ENCODE measurements at places on chromosomes 5 and 9.

GRCh38 chr5:102932781-102933180 is 177.7 kb downstream of the PAM start:
- DNase-seq = no peak

- DNase-seq = no peak
These were observed 6.1 kb upstream of the STOML2 start for GRCh38 chr9:35108946-35109575.

DNA sequence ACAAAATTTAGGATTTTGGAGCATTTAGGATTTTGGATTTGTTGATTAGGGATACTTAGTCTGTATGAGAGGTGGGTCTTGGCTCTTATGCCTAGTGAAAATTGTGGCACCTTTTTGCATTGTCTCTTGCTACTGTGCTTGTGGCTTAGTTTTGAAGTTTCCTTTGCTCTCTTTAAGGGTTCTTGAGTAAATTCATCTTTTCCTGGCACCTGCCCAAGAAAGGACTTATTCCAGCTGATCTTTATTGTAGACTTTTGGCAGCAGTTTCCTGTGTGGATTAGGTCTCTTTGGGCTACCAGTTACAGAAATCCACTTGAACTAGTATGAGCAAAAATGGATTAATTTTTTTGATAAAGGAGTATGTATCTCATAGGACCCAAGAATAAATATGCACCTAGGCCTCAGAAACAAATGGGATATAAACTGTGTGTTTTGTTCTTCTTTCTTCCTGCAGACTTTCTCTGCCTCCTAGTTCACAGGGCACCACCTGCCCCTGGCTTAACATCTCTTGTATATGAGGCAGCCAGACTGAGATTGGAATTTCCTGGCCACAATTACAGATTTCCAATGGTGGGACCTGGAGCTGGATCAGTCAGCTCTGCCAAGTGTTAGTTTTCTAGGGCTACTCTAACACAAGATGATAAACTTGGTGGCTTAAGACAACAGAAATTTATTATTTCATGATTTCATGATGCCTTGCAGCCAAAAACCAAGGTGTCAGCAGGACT is 44.6 kb downstream of the FOCAD start:
- DNase-seq = no peak

DNA sequence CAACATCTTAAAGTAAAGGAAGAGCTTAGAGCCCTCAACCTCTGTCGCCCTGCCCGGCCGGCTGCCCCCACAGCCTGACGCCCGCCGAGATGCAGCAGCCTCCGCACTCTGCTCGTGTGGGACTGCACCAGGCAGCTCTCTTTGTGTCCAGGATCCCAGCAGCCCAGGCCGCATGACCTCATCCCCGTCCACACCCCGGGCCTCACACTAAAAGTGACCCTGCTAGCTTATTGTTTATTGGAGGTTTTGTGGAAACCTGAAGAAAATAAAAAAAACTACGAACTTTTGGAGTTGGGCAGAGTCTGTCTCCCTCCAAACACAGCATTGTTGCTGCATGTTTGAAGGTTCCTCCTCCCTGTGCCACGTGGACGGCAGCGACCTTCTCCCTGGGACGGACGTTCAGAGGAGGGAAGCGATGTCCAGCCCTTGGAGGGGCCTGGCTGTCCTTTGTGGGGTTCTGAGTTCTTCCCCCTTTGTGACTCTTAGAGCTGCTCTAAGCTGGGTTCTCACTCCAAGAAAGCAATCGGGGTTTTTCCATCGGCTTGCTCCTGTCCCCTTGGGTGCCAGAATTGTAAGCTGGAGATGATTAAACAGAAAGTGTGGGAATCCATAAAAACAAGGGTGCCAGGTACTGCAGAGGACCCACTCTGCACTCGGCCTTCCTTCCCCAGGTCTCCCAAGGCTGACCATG is 103.5 kb upstream of the COL5A1 start:
- no peak for DNase-seq

GRCh38 chr5:56829137-56829908 is 14.0 kb downstream of the MAP3K1 start:
- no peak for DNase-seq

DNA sequence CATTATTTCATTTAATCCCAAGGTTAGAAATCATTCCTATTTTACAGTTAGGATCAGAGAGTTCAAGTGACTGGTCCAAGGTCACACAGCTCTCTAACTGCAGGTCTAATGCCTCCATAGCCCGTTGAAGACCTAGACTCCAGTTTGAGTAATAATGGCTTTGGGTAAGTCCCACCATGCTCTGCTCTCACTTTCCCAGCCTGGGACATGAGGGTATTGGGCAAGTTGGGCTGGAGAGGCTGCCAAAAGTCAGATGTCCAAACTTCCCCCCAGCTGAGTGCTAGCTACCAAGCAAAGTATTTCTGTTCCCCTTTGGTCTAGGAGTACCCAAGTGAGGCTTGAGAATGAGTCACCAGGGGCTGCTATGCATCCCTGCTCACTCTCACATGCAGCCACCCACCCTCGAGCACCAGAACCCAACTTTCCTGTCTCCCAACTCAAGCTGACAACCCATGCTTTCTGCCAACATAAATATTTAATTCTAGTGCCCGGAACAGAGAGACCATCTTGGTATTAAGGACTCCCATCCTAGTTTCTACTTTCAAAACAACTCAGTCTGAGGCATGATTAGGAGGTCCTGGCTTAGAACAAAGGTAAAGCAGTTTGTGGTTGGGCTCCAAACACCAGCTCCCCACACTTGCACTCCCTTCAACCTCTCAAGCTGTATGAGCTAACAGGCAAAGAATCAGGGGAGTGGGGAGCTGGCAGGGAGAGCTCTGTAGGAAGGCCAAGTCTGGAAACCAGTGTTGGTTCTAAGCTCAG is 236.5 kb upstream of the TRIM32 start:
- no peak for DNase-seq

DNA sequence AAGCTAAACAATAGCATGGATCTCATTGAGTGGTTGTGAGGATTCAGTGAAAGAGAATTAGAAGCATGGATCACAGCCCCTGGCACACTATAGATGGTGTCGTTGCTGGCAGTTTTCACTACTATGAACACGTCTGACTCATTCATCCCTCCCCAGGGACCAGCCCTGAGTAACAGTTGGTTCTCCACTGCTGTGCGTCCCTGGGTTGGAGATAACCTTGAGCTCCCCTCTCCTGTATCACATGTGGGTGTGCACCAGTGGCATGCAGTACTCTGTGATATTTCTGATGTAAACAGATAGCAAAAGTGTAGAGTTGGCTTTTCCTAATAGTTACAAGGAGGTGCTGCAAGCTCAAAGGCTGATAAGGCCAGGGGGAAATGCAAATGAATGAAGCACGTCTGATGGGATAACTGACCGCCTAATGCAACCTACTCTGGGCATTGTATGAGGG is 8.8 kb upstream of the LCP2 start:
- DNase-seq = no peak

DNA sequence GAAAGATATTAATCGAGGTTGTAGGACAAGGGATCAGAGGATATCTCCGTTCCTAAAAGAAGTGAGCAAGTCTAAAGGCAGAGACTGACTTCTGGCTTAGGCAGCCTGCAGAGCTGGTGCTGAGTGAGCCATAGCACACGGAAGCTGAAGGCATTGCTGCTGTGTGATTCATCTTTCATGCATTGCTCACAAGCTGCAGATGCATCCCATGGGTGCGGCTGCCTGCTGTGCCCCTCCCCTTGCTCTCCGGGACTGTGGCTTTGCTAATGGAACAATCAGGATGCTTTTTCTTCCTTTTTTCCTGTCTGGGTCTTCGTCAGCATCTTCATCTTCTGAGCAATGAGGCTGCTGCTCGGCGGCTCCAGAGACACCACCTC is 341.4 kb downstream of the DIRAS2 start:
- no peak for DNase-seq

- DNase-seq = no peak
These were observed 6.6 kb downstream of the ARL10 start for GRCh38 chr5:176371621-176372539.

GRCh38 chr5:4017076-4017803 is 421.6 kb downstream of the IRX1 start:
- no peak for DNase-seq

- no peak for DNase-seq
These were observed 596.6 kb upstream of the ZNF608 start for GRCh38 chr5:125343015-125343414.

GRCh38 chr5:58666598-58667581 is 84.0 kb downstream of the RAB3C start:
- no peak for DNase-seq

DNA sequence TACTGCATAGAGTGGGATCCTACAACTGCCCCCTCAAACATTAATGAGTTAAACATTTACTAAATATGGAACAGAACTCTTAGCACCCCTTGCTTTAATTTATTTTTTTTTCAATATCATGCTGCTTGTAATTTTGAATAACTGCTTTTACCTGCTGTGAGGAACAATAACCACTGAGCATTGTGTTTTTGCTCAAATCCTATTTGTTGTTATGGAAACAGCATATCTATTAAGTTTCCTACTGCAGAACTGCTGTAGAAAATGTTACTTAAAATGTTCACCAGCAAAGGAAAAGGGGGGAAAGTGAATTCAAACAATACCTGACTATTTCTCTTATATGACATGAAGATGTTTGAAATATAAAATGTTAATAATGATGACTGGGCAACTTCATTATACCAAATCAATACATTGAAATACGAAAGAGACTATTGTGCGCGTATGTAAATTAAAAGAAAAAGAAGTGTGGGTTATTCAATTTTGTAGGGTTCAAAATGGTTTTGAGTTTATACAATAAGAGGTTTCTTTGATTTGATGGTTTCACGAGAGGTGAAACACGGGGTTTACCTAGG is 1043.8 kb upstream of the NUDT12 start:
- DNase-seq = no peak

- no peak for DNase-seq
These were observed 68.4 kb downstream of the PBX3 start for GRCh38 chr9:125815568-125815967.

GRCh38 chr5:109759306-109759705 is 69.6 kb downstream of the MAN2A1 start:
- no peak for DNase-seq

DNA sequence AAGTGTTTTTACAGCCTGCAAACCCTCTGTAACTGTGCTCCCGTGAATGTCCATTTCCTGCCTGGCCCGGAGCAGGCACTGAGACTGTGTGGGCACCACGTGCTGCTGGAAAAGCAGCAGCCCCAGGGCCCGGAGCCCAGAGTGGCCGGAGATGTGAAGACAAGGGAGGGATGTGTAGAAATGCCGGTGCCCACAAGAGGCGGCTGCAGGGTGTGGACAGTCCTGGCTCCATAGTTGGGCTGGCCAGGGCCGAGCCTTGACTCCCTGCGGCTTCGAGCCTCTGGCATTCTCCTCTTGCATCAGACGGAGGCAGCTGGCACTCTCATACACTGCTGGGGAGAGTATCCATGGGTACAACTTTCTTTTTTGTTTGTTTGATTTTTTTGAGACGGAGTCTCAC is 13.2 kb upstream of the GFPT2 start:
- no peak for DNase-seq

DNA sequence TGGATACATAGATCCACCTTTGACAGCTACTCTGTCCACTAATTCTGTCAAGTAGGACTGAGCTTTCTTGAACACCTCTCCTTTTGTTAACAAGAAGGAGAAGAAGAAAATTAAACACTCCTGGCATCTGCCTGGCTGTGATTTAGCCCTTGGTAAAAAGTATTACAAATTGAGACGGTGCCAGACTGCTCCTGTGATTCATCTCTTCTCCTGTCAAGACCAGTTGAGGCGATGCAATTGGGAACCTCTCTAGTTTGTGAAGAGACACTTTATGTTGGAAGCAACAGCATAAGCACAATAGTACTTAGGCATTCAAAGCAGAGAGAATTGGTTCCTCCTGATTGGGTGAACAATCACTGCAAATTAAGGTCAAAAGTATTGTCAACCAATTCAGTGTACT is 72.7 kb downstream of the GHR start:
- no peak for DNase-seq

Measured in esophagus muscularis mucosa (tissue), 4 donors.